COR-L47 (cell line): ENCODE measurements at places on chromosomes 11 and 22.

DNA sequence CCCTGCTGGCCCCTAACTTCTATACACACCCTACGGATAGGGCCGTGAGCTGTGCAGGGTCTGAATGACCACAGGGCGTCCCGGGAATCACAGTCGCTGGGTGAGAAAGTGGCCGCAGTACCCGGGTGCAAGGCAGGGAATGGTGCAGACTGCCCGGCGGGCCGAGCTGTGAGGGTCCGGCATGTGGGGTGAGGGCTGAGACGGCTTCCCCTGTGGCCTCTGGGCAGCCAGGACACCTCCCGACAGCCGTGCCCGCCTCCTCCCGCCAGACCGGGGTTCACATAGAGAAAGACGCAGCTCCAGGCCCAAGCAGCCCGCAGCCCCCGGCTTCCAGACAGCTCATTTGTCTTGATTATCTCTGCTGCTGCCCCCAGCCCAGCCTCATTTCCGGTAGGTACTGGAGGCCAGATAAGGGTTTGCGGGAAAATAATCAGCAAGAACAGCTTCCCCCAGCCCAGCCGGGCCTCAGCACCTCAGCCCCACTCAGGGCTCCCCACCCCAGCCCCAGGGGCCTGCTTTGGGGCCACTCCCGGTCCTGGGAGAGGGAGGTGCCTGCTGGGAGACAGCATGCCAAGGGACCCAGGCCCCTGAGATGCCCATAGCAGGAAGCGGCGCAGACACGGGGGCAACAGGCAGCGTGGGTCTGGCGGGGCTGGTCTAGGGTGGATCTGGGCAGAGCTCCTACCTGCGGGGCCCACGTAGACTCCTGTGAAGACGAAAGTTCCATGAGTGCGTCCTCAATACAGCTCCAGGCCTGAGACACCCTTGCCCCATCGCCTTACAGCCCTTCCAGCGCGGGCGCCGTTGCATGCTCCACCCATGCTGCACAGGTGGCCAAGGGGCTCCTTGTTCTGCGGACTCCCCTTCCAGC is 123.1 kb downstream of the BRD1 start:
- DNase-seq, result no peak

DNA sequence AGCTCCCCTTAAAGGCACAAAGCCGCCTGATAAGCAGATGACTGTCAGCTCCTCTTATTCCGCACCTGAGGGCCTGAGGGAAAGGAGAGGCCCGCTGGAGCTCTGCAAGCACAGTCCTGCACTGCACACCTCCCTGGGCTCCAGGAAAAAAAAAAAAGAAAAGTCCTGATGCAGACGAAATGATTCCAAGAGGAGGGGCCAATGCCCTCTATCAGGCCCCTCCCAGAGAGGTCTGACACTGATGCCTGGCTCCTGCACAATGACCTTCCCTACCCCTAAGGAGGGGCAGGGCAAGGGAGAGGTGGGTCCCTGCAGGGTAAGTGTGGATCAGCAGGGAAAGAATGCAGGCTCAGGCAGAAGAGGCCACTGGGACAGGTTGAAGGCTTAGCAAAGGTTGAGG is 572.7 kb downstream of the SOX6 start:
- DNase-seq, result no peak

DNA sequence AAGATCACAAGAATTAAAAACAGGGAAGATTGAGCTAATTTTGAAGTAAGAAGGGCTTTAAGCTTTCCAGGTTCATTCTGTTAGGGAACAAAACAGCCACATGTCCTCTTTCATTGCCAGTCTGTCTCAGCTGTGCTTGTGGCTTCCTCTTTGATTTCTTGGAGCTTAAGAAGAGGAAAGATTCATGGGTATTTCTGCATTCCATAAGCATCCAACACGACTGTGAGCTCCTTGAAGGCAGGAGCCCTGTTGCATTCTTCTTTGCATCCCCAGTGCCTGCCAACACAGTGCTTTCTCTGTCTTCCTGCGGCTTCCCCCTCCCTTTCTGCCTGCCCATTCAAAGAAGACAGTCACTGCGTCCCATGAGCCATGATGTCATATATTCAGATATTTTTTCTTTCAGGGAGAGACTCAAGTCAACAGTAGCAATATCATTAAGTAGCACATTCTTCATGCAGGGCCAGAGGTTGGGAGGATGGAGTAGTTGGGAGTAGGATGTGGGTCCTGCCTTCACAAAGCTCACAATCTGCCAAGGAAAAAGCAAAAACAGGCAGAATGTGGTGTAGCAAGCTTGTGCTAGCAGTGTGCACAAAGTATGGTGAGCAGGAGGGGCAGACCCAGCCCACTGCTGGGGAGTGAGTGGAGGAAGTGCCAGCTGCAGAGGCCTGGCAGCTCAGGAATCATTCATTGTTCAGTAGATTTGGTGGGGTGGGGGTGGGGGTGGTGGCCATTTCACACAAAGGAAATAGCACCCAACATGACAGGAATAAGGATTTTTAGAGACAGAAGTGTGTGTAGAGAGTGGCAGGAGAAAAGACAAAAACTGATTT is 162.1 kb upstream of the RASSF10 start:
- DNase-seq, result peak; percentile 54

- no peak for DNase-seq
Measured at GRCh38 chr11:68256331-68256741, 15.4 kb downstream of the C11orf24 start.

DNA sequence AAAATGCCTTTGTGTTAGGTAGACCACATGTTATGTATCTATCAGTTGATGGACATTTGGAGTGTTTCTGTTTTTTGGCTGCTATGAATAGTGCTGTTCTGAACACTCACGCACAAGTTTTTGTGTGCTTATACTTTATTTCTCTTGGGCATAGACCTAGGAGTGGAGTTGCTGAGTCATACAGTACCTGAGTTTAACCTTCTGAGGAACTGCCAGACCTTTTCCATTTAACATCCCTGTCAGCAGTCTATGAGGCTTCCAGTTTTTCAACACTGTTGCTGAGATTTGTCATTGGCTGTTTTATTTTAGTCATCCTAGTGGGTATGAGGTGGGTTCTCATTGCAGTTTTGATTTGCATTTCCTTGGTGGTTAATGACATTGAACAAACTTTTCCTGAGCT is 4.4 kb downstream of the CTTN start:
- DNase-seq, result no peak

DNA sequence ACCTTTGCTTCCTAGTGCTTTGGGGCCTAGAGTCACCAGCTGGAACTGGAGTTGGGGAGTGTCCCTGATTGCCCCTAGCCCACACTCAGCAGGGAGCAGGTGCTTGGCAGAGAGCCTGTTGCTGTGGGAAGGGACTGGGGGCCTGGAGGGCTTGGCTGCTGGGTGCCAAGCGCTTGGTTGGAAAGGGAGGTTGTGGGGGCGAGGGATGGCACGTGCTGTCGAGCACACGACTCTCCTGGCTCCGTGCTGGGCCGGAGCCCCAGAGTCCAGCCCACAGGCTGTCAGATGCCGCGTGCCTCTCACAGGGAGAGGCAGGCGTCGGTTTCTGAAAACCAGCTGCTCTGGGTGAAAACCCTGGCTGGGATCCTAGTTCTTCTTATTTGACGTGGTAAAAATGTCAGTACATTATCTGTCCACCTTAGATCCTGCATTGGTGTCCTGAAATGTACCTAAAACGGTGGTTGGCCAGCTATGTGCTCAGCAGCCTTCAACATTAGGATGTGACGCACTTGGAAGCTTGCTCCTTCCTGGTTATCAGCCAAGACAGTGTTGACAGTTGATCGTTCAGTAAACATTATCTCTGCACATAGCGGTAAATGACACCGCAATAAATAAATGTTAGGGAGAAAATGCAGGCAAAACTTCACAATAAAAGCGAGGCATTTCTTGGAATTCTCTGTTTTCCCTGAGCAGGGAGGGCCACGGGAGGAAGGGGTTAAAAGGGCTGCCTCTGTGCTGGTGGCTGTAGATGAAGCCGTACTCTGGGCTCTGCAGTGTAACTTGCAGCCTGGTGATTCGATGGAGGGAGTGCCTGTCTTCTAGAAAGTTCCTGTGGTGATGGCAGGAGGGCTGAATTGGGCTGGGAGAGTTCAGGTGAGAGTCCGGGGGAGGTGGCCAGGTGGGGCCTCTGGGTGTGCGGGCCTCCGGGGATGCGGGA is 29.2 kb downstream of the GRAMD4 start:
- peak; percentile 94 for DNase-seq

DNA sequence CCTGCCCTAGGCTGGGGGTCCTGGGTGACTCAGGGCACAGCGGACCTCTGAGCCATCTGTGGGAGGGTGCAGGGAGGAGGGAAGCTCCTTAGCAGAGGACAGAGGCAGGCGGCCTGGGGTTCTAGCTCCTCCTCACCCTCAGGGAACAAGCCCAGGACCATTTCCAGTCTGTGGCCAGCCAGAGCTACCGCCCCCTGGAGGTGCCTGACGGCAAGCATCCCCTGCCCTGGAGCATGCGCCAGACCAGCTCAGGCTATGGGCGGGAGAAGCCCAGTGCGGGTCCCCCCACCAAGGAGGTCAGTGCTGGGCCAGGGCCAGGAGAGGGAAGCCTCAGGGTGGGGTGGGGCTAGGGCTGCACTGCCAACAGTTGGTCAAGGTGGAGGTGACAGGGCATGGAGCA is 26.0 kb upstream of the LRRC10B start:
- no peak for DNase-seq

DNA sequence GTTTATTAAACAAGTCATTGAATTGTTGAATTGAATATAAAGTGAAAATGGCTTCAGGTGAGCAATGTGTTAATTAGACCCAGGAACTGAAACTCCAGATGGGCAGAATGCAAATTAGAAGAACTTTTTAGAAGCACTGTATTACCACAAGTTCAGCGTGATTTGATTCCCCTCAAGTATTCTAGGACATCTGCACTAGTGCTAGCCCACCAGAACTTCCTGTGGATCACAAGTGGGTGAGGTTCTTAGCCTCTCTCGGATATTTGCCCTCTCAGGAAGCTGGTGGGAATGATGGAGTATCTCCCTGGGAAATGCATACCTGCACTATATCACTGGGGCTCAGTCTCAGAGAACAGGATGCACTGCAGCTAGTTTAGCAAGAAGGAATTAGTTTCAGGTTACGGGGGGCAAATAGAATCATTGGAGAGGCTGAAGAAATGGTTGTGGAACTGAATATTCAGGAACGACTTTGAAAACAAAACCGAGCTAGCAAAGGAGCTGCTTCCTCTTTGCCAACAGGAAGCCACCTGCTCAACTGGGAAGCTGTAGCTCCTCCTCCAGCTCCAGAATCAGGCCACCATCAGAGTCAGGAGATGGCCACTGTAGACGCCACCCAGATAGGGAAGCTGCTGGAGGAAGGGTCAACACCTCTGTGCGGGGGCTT is 74.3 kb downstream of the DHCR7 start:
- no peak for DNase-seq

DNA sequence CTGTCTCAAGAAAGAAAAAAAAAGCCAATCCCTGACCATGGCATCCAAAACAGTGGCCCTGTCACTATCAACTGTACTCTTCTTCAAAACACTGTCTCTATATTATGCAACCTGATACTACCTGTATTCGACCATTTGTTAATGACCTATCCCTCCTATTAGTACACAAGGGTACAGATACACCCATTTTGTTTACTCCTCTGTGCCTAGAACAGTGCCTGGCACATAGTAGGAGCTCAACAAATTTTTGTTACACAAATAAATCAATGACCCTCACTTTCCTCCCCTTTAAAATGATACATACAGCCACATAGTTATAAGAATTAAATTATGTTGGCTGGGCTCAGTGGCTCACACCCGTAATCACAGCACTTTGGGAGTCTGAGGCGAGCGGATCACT is 13.4 kb upstream of the CREB3L1 start:
- DNase-seq, result no peak

GRCh38 chr11:118152552-118153471 is at the start of gene SCN4B:
SCN4B (minus strand) TSS chr11:118152823; CDS start chr11:118152673, 150 bp downstream.
- peak; percentile 58 for DNase-seq

DNA sequence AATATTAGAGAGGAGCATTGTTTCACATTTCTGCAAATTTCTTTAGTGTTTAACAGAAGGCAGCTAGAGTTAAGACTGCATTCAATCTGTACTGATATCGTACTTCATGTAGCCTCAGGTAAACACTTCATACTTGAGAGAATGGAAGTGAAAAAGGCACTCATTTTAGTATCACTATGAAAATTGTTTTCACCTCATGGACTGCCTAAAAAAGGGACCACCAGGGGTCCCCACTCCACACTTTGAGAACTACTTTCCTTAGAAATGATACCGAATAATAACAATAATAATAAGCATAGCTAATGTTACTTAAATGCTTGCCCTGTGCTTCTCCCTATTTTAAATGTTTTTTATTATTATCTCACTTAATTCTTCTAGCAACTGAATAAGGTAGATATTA is 95.1 kb downstream of the BLID start:
- DNase-seq, result no peak

DNA sequence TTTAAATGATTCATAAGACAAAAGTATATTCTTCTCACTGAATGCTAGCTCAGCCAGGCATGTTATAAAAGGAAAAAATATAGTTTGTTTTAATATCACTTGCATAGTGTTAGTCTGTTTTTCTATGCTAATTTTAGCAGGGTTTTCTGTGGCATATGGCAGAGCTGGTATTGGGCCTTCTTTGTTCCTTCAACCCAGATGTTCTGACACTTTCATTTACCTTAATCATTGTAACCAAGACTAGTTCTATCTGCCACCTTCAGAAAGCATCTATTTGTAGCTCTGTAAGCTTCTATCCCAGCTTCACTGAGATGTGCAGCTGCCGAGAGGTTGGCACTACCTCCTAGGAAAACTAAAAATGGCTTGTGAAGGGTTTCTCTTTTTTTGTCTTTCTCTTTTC is 338.7 kb downstream of the GUCY1A2 start:
- DNase-seq, result no peak

GRCh38 chr11:59615120-59615636 is 396 bp downstream of the OSBP start:
- peak; percentile 65 for DNase-seq

GRCh38 chr11:132564091-132564885 is 968.0 kb downstream of the OPCML start:
- no peak for DNase-seq

DNA sequence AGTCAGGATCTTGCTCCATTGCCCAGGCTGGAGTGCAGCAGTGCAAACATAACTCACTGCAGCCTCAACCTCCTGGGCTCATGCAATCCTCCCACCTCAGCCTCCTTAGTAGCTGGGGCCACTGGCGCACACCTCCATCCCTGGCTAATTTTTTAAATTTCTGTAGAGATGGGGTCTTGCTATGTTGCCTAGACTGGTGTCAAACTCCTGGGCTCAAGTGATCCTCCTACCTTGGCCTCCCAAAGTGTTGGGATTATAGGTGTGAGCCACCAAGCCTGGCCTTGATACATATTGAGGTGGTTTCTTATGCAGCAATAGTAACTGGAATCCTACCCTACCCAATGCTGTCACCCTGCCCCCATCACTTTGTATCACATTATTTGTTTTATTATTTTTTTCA is 32.4 kb downstream of the SCUBE1 start:
- DNase-seq, result no peak

GRCh38 chr22:47124451-47124881 is 362.0 kb downstream of the TBC1D22A start:
- DNase-seq, result no peak

- no peak for DNase-seq
Measured at GRCh38 chr11:91239359-91239758, 985.3 kb upstream of the FAT3 start.
